Fibroblast of the aortic adventitia (primary cell): ENCODE measurements at places on chromosomes 7 and 10. TPM values are rescaled to one million over a fixed set of nuclear protein-coding genes. Genes with fewer than 3 reads are reported as not detected.

Gene OR9A2
- total RNA-seq: not detected in 2 replicates

Gene TAS2R5
- 1.4 TPM in 1 of 2 replicates, not detected in the other for total RNA-seq

Gene WNT2
- 1.8 and 9.9 TPM in 2 replicates for total RNA-seq

Gene CALML5
- not detected in 2 replicates for total RNA-seq

Gene FLNC
- total RNA-seq: 43.7 and 193 TPM in 2 replicates

Gene FGFR2
- total RNA-seq: not detected in 2 replicates

Gene SLC29A3
- total RNA-seq: 1.2 and 2.8 TPM in 2 replicates

Gene IFIT1B
- not detected in 2 replicates for total RNA-seq

Gene GIMAP4
- 0.18 and 1.3 TPM in 2 replicates for total RNA-seq

Gene PRLHR
- total RNA-seq: not detected in 2 replicates

Gene SH2D4B
- total RNA-seq: not detected in 2 replicates

Gene LIPK
- not detected in 2 replicates for total RNA-seq

Gene PLAC9
- total RNA-seq: 32.1 and 78.7 TPM in 2 replicates

Gene GPR146
- 1.2 and 1.6 TPM in 2 replicates for total RNA-seq

Gene FOXK1
- 27.8 and 29.1 TPM in 2 replicates for total RNA-seq

Gene CFAP69
- 3.2 and 6.4 TPM in 2 replicates for total RNA-seq

Gene KCNH2
- total RNA-seq: not detected in 2 replicates

Gene ALOX5
- not detected in 2 replicates for total RNA-seq

Gene CLRN3
- not detected in 2 replicates for total RNA-seq
